ENCODE measurements at places on chromosomes 11 and 22.

- DNase-seq, result no peak
These were observed 17.0 kb downstream of the PTPRJ start for GRCh38 chr11:47997063-47998053.

DNA sequence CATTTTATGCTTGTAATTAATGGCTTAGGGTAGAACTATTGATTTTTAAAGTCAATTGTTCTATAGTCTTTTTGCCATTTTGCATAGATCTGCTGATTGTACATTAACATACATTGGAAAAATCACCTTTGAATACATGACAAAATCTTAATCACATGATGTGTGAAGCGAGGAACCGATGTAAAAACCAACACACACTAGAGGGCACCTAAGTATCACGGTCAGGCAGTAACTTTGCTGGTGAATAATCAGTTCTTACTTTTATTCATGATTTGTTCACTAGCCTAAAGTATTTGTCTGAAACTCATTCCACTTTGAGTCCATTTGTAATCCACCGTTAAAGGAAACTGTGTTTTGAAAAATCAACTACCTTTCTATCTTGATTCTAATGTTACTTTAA is 28.2 kb downstream of the JHY start:
- no peak for DNase-seq

DNA sequence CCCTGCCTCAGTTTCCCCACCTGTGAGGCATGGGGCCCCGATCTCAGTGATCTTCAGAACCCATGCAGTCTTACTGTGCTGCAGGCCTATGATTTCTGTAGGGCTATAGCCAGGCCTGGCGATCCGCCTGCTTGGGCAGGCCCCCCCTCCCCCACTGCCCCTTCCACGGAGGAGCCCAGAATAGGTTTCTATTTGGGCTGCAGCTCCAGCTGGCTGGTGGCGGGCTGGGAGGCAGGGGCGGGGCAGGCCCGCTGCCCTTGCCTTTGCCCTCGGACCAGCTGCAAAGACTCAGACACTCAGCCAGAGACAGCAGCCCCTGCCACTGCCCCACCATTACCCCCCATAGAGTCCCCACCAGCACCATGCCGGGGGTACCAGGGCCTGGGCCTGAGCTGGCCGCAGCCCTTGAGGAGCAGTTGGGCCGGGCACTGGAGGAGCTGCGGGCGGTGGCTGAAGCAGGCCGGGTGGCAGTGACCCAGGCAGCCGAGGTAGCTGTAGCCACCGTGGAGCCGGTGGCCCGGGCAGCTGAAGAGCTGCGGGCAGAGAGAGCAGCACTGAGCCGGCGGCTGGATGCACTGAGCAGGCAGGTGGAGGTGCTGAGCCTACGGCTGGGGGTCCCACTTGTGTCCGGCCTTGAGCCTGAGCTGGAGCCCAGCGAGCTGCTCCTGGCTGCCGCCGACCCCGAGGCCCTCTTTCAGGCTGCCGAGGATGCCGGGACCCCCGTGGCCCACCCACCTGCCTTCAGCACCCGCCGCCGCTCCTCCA is 12.2 kb downstream of the SMTN start:
- DNase-seq, result no peak

GRCh38 chr11:6443269-6444003 is 2.6 kb upstream of the HPX start:
- DNase-seq, result peak; percentile 71

DNA sequence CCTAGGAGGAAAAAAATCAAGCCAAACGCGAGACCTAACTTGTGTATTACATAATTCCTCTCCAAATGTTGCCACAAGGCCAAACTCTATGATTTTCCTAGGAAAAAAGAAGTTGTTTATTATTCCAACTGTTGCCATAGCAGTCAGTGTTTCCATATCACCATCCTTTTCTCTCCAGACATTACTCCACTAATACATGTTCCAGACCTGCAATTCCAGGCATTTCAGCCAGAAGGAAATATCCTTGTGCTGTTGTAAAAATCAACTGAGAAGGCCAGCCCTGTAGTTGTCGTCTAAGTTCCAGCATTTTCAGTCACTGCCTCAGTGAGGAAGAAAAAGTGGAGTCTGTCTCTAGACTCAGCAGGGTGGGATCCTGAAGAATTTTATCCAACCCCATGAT is 33.1 kb upstream of the PAMR1 start:
- DNase-seq, result no peak

DNA sequence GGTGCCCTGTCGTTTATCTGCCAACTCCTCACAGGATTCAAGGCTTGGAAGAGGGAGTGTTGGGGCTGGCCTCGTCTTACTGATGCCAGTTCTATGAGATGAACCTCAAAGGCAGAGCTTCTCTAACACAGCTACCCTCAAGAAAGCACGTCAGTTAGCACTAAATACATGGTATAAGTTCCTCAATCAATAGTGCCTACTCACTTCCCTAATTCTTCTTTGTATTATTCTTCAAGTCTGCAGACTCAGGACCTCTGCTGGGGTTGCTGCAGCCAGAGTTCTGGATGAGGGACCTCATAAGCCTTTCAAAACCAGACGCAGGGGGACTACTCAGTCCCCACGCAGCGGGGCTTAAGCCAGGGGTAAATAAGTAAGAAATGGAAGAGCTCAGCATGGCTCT is 118.3 kb downstream of the VPREB1 start:
- no peak for DNase-seq

DNA sequence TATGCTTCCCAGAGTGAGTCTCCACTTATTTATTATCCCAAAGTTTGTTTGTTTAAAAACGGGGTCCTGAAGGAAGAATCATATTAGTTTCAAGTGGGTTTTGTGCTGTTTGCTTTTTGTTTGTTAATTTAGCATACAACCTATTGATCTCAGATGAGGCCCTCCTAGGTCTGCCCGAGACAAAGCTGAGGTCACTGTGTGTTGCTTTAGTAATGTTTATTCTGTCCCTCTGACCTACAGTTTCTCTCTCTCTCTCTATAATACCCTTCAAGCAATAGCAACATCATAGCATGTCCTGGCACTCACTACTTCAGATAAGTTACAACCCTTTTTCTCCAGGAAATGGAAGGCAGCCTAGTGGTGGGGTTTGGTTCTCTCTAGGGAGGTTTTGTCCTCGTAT is 63.4 kb downstream of the AMOTL1 start:
- DNase-seq, result no peak

GRCh38 chr11:61061081-61061826 is 41.0 kb upstream of the CD5 start:
- peak; percentile 94 for DNase-seq

DNA sequence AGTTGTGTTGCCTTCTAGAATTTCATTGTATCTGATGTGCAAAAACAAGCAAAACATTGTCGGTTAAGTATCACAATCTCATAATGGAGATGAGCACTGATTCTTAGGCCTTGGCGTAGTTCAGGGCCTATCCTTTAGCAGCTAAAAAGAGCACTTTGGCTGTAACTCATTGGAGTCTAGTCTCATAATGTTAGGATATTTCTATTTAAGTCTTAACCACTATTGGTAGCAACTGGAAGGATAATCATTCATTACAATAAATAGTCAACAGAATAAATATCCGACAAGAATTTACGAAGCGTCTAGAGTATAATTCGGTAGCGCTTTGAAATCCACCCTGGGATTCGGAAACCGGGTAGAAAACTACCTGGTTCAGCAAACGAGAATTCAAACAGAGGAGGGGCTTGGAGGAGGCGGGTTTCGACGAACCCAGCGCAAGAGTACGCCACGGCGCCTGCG is 461 bp upstream of the EED start:
- DNase-seq, result peak; percentile 88

DNA sequence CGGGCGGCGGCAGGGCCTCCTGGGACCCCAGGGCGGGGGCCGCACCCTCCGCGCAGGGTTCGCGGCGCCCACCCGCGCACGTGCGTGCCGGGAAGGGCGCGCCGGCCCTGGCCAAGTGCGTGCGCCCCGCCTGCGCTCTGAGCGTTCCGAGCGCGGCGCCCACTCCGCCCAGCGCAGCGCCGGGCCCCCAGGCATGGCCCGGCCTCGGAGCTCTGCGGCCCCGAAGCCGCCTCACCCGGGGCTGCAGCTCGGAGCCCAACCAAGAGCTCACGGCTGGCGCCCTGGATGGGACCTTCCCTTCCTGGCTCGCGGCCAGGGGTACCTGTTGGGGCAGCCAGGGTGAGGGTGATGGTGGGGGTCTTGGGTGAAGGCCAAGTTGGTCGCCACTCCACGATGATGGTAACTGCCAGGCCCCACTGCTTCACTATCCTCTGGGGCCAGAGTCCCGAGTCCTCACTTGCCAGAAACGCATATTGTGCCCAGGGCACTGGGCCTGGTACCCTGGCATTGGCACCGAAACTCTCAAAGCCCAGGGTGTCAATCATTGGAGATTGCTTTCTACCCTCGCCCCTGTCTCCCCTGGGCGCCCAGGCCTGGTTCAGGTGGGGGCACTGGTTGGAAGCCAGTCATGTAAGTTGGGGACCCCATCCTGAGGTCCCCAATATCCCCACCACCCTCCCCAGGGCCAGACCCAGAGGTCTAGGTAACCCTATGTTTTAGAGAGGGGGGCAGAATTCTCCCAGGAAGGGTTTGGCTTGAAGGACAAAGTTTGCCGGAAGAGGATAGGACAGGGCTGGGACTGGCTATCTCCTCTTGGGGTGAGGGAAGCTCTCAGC is 882 bp downstream of the ANO1 start:
- no peak for DNase-seq

DNA sequence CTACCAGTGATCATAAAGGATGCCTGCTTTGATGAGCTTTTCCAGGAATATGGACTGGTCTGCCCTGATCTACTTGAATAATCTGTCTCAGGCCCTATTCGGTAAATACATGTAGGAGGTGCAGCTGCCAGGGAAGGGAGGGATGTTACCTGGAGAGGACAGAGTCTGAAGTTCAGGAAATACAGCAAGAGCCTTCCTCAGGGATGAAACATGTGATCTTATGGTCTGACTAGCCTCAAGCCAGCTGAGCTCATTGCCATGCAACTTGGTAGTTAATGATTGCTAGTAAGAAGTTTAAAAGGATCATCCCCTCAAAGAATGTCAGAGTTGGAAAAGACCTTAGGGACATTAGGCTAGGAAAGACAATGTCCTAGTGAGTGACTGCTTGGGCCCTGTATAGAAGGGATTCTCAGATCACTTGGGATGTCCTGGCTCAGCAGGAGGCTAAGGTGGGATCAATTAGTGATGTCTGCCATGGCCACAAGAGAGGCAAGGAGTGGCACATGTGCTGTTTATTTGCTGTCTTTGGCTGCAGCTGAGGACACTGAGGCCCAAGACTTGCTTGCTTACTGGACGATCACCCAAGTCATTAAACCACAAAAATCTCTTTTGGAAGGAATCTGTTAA is 18.5 kb downstream of the PTPRJ start:
- DNase-seq, result no peak

DNA sequence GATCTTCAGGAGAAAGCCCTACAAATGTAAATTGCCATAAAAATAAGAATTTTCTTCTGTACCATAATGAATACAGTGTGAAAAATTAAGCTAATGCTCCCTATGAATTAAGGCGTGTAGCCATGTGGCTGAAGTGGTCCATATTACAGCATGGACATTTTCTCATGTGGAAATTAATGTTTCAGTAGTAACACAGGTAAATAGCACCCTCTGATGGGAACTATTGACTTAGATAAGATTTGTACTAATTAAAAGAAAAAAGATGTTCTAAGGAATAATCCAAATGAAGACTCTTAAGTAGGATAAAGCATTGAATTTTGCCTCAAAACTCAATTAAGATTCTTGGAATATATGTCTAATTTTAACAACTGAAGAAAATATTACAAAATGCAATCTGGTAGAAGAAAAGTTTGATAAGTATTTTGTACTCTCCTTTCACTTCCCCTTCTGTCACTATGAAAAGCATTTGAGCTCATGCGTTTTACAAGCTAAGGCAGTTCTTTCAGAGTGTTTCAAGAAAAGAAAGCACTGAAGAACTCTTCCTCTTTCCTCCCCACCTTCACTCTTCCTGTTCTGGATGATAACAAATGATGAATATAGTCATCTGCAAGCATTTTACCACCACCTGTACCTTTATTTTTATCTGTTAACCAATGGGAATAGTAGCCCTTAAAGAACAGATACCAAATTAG is 9.9 kb upstream of the OR8D2 start:
- no peak for DNase-seq

DNA sequence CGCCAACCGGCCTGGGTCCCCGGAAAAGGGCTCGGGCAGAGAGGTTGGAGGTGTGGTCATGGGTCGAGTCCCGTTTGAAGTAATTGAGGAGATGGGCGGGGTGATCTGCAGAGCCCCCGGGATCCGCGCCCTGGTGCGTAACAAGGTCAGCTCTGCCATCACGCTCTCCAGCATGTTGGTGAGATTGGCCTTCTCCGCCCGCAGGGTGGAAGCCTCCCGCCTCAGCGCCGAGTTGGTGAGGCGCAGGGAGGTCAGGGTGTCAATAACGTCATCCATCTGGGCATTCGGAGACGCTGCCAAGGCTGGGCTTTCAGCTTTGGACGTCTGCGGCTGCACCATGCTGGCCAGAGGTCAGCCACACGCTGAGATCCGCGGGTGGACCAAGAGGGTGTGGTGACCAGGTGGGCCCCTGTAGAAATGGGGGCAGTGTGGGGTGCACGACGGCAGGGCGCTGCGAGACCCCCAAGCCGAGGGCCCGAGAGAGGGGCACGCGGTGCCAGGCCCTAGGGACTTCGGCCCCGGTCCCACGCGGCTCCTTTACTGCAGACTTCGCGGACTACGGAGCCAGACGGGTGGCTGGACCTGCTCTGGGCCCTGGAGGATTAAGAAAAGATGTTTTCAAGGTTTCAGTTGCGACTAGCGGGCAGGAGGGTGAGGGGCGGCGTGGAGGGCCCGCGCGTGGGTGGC is 672 bp downstream of the RTL6 start:
- no peak for DNase-seq

- DNase-seq, result no peak
These were observed 182.8 kb downstream of the C11orf87 start for GRCh38 chr11:109604481-109605400.

GRCh38 chr11:110613197-110613918 is 98.9 kb downstream of the ARHGAP20 start:
- DNase-seq, result no peak

DNA sequence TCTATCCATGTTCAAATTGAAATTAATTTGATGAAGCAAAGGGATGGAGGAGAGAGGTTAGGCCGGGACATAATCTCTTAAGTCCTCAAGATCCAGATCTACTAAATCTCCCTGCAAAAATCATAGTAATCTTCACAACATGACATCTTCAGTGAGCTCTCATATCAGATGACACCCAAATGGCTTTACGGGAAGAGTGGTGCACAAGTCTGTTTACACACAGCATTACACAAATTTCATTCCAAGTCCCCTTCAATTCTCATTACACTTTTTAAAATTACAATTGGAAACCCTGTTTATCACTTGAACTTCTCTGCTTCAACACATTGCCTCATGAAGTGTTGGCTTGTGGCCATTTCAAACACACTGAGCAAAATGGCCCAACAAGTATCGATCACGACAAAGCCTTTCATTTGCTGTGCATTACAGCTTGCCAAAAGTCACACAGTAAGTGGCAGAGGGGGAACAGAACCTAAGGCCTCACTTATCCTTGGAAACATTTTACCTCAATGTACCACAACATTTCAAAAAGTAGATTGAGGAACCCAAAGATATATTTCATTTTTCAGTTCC is 17.9 kb upstream of the TPH1 start:
- DNase-seq, result no peak

- DNase-seq, result peak; percentile 62
These were observed 19.2 kb downstream of the NPTXR start for GRCh38 chr22:38824585-38824984.

- no peak for DNase-seq
These were observed 75.0 kb downstream of the BRD1 start for GRCh38 chr22:49752598-49753091.

GRCh38 chr22:46355369-46355995 is 20.0 kb downstream of the TRMU start:
- DNase-seq, result peak; percentile 76
